CD8-positive, alpha-beta memory T cell (primary cell): ENCODE measurements at places on chromosomes 5 and 9. TPM values are rescaled to one million over a fixed set of nuclear protein-coding genes. Genes with fewer than 3 reads are reported as not detected.

- peak overlapping the region; percentile 87 for H3K4me3 ChIP-seq
- H3K27ac ChIP-seq = peak overlapping the region; percentile 80
- peak; percentile 4 for DNase-seq
- no peaks in the 10 kb centered on the region for H3K36me3 ChIP-seq
These were observed 956 bp downstream of the MBLAC2 start for GRCh38 chr5:90473396-90474234.

DNA sequence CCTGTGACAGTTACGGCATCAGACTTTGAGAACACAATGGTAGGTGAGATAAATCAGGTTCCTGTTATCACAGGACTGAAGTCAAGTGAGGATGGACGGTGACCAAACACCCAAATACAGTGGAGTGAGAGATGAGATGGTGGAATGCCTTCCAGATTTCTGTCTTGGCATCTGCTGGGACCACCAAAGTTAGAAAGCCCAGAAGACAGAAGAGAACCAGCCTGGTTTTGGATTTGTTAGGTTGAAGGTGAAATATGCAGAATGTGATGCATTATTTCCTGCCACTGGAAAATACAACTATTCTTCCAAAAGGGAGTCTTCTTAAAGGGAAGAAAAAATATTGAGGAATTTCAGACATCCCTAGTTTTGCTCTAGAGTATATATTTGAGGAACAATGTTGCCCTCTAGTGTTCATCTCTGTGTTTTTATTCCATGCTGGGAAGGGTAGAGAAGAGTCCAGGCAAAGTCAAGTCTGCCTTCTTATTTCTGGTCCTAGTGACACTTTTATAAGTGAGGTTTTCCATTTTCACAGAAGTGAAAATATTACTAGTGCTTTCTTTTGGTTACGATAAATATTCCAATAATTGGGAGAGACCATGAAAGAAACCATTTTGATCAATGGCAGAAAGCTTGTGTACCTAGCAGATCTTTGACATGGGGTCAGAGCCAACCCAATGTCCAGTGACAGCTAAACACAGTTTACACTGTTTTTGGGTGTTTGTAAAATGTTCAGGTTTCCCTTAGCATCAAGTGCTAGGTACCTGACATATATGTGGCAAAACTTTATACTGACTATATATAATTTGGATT lies 142.3 kb upstream of the ANKH start:
- no peak overlapping the region for H3K4me3 ChIP-seq
- no peaks in the 10 kb centered on the region for H3K27me3 ChIP-seq
- no peaks in the 10 kb centered on the region for H3K36me3 ChIP-seq
- no peak overlapping the region for H3K27ac ChIP-seq

DNA sequence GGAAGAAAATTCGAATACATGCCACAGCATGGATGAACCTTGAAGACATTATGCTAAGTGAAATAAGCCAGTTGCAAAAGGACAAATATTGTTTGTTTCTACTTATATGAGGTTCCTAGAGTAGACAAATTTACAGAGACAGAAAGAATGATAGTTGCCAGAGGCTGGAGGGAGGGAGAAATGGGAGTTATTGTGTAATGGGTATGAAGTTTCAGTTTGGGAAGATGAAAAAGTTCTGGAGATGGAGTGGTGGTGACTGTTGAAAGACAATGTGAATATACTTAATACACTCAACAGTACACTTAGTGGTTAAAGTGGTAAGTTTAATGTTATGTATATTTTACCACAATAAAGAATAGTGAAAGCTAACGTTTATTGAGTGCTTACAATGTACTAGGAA lies 99.6 kb upstream of the SLC44A1 start:
- H3K4me1 ChIP-seq = no peaks in the 10 kb centered on the region
- no peak overlapping the region for H3K27ac ChIP-seq
- no peaks in the 10 kb centered on the region for H3K36me3 ChIP-seq
- no peak overlapping the region for H3K4me3 ChIP-seq
- no peaks in the 10 kb centered on the region for H3K27me3 ChIP-seq
- no peak for DNase-seq

- no peak overlapping the region for H3K27ac ChIP-seq
- peaks cover 15% of the 10 kb centered on the region for H3K4me1 ChIP-seq
- H3K36me3 ChIP-seq = no peaks in the 10 kb centered on the region
- DNase-seq = no peak
These were observed 51.5 kb upstream of the NKD2 start for GRCh38 chr5:956941-957747.

DNA sequence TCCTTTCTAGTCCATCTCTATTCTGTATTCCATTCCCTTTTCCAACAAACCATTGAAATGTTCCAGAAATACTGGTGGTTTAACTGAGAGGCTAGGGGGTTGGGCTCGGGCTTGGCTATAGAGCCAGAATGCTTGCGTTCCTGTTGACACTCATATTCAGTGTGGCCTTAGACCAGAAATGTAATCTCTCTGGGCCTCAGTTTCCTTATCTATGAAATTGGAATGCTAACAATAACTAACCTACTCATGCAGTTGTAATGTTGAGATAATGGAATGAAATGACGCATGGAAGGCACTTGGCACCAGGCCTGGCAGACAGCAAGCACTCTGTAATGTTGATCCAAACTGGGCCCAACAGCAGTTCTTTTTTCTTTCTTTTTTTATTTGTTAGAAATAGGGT lies 26.8 kb downstream of the JADE2 start:
- H3K27me3 ChIP-seq = no peaks in the 10 kb centered on the region
- no peak overlapping the region for H3K4me3 ChIP-seq
- peaks cover 59% of the 10 kb centered on the region for H3K4me1 ChIP-seq
- H3K27ac ChIP-seq = no peak overlapping the region
- no peak for DNase-seq
- peaks cover 50% of the 10 kb centered on the region for H3K36me3 ChIP-seq

- no peaks in the 10 kb centered on the region for H3K36me3 ChIP-seq
- no peak overlapping the region for H3K27ac ChIP-seq
- H3K4me1 ChIP-seq = no peaks in the 10 kb centered on the region
- DNase-seq = no peak
- no peak overlapping the region for H3K4me3 ChIP-seq
- no peaks in the 10 kb centered on the region for H3K27me3 ChIP-seq
These were observed 30.2 kb downstream of the CDHR2 start for GRCh38 chr5:176579323-176579722.

- no peak overlapping the region for H3K4me3 ChIP-seq
- no peak overlapping the region for H3K27ac ChIP-seq
- no peak for DNase-seq
- H3K27me3 ChIP-seq = no peaks in the 10 kb centered on the region
- no peaks in the 10 kb centered on the region for H3K36me3 ChIP-seq
- peaks cover 28% of the 10 kb centered on the region for H3K4me1 ChIP-seq
These were observed 33.1 kb upstream of the AFAP1L1 start for GRCh38 chr5:149238540-149238939.

DNA sequence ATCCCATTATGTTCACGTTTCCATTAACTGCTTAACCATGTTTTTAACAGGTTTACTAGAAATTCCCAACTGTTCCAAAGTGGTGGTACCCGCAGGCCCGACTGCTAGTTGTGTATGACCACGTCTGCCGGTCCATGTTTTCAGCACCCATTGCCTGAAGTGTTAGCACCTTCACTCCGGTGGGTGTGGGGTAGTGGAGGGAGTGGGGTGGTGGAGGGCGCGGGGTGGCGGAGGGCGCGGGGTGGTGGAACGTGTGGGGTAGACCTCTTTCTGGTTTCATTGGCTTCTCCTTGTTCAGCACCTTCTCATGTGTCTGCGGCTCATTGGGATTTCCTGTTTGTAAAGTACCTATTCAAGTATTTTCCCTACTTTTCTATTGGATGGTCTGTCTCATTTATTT lies 37.7 kb downstream of the TPPP start:
- H3K27me3 ChIP-seq = no peaks in the 10 kb centered on the region
- H3K4me1 ChIP-seq = no peaks in the 10 kb centered on the region
- no peak for DNase-seq
- no peak overlapping the region for H3K27ac ChIP-seq

DNA sequence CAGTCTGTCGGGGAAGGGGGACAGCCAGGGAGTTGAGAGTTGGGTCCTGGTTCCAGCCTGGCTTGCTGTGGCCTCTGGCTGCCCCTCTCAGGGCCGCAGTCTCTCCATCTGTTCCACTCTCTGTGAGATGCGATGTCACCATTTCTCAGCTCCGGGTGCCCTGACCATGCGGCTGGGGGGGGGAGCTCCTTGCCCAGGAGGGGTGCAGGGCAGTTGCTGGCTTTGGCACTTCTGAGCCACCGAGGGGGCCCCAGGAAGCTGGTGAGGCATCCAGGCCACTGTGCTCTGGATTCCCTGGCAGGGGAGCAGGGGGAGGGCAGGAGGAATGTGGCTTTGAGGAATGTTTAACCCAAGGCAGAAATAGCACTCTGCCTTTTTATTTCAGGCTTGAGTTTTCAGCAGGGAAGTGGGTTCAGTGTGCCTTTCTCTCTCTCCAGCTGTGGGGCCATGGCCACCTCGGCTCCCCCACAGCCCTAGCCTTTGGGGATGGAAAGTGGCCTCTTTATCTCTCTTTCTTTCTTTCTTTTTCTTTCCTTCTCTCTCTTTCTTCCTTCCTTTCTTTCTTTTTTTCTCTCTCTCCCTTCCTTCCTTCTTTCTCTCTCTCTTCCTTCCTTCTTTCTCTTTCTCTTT lies 11.0 kb downstream of the NCS1 start:
- no peak for DNase-seq
- no peaks in the 10 kb centered on the region for H3K36me3 ChIP-seq
- H3K4me1 ChIP-seq = no peaks in the 10 kb centered on the region
- no peaks in the 10 kb centered on the region for H3K27me3 ChIP-seq

DNA sequence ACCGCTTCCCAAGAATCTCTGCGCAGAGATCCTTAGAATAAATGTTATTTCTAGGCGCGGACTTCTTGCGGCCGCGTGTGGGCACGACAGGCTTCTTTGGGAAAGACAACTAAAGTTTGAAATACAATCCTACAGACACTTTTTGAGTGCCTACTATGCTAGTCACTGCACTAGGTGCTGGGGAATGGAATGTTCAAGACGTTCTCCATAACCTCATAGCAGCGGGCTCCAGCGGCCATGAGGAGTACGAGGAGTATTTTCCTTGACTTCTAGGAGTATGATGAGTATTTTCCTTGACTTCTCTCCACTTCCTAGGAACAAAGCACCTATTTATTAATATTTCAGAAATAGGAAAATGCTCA lies 636 bp upstream of the PWWP2A start:
- no peaks in the 10 kb centered on the region for H3K36me3 ChIP-seq
- no peaks in the 10 kb centered on the region for H3K27me3 ChIP-seq

DNA sequence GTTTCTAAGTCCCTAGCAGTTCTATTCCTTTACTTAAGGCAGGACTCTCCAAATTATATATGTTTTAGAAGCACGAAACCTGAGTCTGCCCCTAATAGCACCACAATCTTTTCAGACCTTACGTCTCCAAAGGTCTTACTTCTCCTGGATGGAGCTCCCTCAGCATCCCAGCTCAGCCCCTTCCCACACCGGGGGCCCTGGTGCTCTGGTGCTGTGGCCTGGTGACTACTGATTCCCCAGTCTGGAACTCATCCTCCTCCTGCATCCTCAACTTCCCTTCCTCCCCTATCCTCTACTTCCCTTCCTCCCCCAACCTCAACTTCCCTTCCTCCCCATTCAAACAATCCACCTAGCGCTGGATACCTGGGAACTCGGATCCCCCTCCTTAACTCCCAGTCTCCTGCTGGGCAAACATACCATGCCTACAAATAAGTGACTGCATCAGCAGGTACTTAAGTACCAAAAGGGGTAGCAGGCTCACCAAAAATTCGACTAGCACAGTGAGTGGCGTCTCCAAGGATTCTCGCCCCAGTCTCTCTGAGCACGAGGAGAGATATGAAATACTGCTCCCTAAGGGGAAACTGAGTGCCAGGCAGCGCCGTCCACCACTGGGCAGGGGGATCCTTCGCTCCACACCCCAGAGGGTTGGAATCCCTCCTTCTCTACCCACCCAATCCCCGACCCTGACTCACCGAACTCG lies 831 bp downstream of the IGFBPL1 start:
- no peak overlapping the region for H3K4me3 ChIP-seq
- H3K27ac ChIP-seq = no peak overlapping the region
- DNase-seq = no peak
- H3K36me3 ChIP-seq = no peaks in the 10 kb centered on the region
- H3K4me1 ChIP-seq = no peaks in the 10 kb centered on the region
- H3K27me3 ChIP-seq = no peaks in the 10 kb centered on the region

- no peak for DNase-seq
- peak overlapping the region; percentile 61 for H3K27ac ChIP-seq
- no peak overlapping the region for H3K4me3 ChIP-seq
- H3K4me1 ChIP-seq = peaks cover 48% of the 10 kb centered on the region
These were observed 4.7 kb upstream of the SUSD1 start for GRCh38 chr9:112179816-112180215.

DNA sequence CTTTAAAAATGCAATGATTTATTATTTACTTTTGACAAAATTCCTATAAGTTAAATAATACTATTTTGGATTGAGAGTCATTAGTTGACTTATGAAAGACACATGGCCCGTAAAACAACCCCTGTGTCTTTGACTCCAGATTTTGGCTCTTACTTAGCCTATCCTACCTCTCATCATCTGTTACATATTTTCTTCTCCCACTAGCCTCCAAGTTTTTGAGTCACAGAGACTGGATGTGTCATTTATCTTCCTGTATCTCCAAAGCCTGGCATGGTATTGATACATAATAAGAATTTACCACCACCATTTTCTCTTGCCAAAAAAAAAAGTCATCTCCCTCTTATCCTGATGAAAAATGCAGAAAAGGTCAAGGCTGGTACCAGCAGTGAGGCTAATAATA lies 99.9 kb downstream of the GABRB2 start:
- no peak overlapping the region for H3K27ac ChIP-seq
- H3K36me3 ChIP-seq = no peaks in the 10 kb centered on the region
- no peaks in the 10 kb centered on the region for H3K4me1 ChIP-seq
- no peaks in the 10 kb centered on the region for H3K27me3 ChIP-seq
- no peak overlapping the region for H3K4me3 ChIP-seq
- no peak for DNase-seq

- peak overlapping the region; percentile 32 for H3K27ac ChIP-seq
- H3K4me1 ChIP-seq = peaks cover 12% of the 10 kb centered on the region
- H3K4me3 ChIP-seq = no peak overlapping the region
- H3K36me3 ChIP-seq = no peaks in the 10 kb centered on the region
- no peaks in the 10 kb centered on the region for H3K27me3 ChIP-seq
These were observed 109.3 kb upstream of the CPEB4 start for GRCh38 chr5:173778784-173779304.

DNA sequence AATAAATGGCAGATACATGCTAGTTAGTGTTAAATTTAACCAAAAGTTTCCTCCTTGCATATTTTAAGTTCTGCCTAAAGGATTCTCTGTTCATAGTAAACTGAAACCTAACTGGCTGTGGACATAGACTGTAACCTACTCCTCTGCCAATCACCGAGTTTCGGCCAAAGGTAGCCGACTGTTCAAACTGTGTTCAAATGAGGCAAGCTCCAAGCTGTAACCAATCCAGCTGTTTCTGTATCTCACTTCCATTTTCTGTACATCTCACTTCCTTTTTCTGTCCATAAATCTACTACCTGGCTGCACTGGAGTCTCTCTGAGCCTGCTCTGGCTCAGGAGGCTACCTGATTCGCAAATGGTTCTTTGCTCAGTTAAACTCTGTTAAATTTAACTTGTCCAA lies 44.1 kb downstream of the KCNV2 start:
- peaks cover 14% of the 10 kb centered on the region for H3K4me1 ChIP-seq
- DNase-seq = no peak
- H3K27me3 ChIP-seq = no peaks in the 10 kb centered on the region
- no peak overlapping the region for H3K27ac ChIP-seq
- no peaks in the 10 kb centered on the region for H3K36me3 ChIP-seq
- no peak overlapping the region for H3K4me3 ChIP-seq

GRCh38 chr5:31366941-31367340 lies 165.0 kb downstream of the DROSHA start:
- no peak for DNase-seq
- H3K36me3 ChIP-seq = no peaks in the 10 kb centered on the region
- no peaks in the 10 kb centered on the region for H3K27me3 ChIP-seq

ZNF367 gene
- 47.8 TPM for total RNA-seq

RGS14 gene
- total RNA-seq = 60.5 TPM

ENTPD2 gene
- not detected for total RNA-seq

PIP5K1B gene
- total RNA-seq = 3.1 TPM

SLC6A7 gene
- not detected for total RNA-seq

RANBP3L gene
- not detected for total RNA-seq
